ENCODE measurements at places on chromosomes 4 and X.

- DNase-seq, result no peak
These were observed 121.0 kb downstream of the SORCS2 start for GRCh38 chr4:7313347-7313811.

DNA sequence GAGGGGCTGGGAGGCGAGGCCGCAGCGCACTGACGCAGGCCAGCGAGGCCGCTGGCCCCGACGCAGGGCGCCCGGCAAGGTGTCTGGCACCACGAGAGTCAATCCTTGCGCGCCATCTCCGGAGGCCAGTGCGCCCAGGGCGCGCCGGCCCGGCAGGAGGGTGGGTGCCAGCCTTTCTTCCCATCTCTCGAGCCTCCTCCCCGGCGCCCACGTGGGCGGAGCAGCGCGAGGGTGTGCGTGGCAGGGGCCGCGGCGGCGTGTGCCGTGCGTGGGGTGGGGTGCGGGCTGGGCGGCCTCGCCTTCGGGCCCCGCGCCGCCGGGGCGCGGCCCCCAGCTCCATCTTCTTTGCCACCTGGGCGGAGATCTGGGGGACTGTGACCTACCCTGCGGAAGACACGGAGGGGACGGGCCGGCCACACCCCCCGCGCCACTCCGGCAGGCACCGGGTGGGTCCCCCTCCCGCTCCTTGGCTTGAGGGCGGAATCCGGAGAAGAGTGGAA is 877 bp downstream of the JAKMIP1 start:
- no peak for DNase-seq

DNA sequence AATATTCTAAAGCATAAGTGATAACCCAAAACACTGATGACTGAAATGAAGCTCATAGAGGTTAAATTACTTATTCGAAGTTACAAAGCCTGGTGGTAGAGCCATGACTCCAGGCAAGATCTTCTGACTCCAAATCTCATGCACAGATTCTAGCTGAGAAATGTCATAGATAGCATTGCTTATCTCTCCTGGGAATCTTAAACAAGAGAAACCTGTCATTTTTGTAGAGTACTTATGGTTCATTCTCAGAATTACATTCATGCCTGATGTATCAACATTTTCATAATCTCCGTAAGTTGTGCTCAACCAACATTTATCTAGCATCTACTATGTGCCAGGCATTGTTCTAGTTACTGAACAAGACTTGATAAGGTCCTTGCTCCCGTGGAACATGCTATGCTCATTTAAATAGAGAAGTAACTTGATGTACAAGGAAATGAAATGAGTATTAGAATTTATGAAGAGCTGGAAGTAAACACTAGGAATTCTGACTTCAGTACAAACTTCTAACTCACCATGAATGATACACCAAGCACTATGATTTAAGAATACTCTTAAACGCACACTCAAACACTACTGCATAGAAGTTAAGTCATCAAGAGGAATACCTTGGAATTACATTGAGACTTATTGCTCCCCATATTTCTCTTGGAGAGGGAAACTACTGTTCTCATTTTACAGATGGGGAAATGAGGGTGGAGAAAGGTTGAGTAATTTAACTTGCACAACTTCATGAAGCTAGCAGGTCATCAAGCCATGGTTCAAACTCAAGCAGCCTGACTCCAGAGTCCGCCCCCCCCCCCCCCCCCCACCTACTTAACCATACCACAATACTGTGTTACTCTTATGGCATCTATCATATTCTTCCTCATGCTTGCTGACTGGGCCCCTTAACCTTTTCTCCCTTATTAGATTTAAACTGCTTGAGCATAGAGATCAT is 45.4 kb downstream of the MBNL3 start:
- DNase-seq, result no peak

DNA sequence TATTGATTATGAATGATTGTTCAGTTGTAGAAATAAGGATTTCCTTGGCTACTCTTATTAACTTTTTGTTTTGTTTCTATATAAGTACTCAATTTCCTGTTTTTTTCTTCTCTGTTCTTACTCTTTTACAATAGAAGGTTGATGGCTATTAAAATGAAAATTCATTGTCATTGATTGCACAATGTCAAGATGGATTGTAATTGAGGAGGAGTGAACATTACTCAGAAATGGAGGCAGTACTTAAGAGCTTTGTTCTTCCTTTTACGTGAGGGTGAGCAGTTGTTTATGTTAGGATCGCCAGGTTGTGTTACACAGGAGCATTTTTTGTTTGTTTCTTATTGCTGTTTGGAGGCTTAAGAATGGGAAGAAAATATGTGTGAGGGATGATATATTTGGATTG is 2062.4 kb downstream of the ARAP2 start:
- peak; percentile 76 for DNase-seq

- DNase-seq, result no peak
These were observed 8.6 kb upstream of the CPLX1 start for GRCh38 chr4:834368-835147.

DNA sequence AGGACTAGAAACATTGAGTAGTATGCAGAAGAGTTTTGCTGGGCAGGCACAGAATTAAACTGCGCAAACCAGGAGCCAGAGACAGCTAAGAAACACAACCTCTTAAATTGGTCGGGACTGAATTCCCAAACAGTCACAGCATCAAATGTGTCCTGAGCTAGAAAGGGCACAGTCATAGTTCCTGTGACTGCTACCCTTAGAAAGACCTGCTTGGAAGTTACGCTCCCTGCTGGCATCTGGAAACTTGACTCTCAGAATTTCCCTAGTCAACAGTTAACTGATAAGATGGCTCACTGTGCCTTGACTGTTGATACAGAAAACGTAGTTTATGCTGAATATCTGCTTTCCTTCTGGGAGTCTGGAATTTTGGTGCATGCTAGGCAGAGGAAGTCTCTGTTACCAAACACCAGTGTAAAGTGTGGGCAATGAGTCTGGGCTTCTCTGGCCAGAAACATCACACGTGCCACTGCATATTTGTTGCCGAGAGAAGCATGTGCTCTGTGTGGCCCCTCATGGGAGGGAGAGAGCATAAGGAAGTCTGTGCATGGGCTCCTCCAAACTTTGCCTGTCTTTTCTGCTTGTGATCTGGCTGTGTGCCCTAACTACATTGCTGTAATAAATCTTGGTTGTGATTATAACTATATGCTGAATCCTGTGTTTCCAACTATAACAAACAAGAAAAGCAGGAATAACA is 11.6 kb upstream of the EOLA2 start:
- DNase-seq, result no peak

DNA sequence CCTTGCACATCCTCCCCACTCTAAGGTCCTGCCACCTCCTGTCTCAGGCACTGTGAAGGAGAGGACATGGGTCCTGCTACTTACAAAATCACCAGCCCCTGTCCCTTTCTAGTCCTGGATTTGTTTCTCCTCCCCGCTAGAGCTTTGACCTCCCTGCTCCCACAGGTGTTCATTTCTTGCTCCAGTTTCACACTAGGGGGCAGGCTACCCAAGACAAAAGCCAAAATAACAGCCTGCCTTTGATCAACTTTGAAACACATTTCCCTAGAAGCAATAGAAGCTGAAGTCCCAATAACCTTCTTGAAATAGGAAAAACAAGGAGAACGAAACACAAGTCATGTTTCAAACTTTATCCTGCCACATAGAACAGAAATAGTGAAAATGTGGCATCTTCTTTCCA is 164.4 kb downstream of the QDPR start:
- DNase-seq, result no peak

DNA sequence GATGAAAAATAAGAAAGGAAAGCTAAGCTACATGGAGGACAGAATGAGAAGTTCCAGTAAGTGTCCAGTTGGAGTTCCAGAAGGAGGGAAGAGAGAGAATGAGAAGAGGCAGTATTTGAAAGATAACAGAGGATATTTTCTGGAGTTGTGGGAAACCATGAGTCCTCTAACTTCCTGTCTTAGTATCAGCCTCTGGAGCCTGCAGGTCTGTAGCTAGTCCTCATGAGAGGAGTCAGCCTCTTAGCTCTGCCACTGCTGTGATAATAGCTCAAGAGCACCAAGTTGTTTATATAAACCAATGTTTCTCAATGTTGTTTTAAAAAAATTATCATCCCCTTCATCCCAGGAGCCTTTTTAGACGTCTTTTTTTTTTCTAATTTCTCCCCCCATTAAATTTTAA is 2.4 kb upstream of the PLAC1 start:
- peak; percentile 50 for DNase-seq

GRCh38 chr4:35700663-35701062 is 543.7 kb downstream of the ARAP2 start:
- DNase-seq, result no peak

- DNase-seq, result no peak
These were observed 126.9 kb upstream of the GIMD1 start for GRCh38 chr4:106495476-106495875.

GRCh38 chrX:72094894-72095293 is 36.8 kb downstream of the RTL5 start:
- no peak for DNase-seq

DNA sequence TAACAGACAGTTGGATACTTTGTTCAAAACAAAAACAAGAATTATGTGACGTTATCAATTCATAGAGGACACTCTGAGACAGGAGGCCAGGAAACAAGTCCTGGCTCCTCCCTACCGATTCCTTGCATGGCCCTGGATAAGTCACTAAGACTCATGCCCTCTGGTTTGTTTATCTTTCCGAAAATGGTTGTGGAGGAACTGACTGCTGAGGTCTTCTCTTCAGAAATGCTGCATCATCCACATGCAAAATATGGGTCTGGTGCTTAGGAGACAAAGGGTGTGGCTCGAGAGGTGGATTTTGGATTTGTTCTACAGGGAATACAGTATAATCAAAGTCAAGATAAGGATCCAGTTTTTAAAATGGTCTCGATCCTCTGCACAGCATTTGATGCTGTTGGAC is 130.9 kb downstream of the RELL1 start:
- DNase-seq, result no peak

- DNase-seq, result no peak
These were observed 11.8 kb downstream of the DGKQ start for GRCh38 chr4:961351-962230.

- no peak for DNase-seq
These were observed 310.5 kb downstream of the RAPGEF2 start for GRCh38 chr4:159413306-159413943.

DNA sequence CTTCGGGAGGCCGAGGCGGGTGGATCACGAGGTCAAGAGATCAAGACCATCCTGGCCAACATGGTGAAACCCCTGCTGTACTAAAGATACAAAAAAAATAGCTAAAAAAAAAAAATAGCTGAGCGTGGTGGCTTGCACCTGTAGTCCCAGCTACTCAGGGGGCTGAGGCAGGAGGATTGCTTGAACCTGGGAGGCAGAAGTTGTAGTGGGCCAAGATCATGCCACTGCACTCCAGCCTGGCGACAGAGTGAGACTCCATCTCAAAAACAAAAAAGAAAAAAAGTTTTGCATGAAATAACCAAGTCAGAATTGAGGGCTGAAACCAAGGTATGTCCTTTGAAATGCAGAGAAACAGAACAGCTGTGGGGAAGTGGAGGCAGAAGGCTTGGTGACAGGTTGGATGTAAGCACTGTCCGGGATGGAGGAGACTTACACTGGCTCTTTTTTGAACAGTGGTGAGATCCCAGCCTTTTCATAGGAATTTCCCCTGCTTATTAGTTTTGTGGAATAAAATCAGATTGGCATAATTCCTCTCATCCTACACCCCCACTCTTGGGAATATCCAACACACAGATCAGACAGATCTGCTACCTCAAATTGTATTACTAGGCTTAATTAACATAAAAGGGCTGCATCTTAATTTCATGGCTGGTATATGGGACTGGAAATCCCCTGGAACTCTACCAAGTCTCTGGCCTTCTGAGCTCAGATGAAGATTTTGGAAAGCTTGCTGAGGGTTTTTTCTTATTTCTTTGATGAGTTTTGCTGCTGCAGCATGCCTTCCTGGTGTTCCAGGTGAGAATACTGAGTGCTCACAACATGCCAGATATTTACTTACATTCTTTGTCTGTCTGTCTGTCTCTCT is 18.8 kb upstream of the C4orf36 start:
- DNase-seq, result no peak

- DNase-seq, result no peak
These were observed 22.7 kb downstream of the WDR19 start for GRCh38 chr4:39205000-39205399.

GRCh38 chr4:19205853-19206252 is 1045.9 kb upstream of the SLIT2 start:
- no peak for DNase-seq

DNA sequence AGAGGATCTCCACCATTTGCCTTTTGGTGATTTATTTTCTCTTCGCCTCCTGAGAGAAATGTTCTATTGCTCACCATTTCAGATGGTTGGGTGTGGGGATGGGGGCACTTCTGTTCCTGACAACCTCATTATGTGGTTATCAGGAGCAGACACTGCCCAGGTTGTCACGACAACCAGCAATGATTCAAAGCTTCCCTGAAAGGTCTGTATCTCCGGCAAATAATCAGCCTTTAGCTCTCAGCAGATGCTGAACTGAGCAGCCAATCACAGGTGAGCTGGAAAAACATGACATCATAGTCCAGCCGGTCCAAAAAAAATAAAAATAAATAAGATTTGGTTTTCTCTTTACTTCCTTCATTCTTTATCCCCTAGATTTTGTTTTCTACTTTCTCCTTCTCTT is 5.5 kb upstream of the PAK3 start:
- no peak for DNase-seq

DNA sequence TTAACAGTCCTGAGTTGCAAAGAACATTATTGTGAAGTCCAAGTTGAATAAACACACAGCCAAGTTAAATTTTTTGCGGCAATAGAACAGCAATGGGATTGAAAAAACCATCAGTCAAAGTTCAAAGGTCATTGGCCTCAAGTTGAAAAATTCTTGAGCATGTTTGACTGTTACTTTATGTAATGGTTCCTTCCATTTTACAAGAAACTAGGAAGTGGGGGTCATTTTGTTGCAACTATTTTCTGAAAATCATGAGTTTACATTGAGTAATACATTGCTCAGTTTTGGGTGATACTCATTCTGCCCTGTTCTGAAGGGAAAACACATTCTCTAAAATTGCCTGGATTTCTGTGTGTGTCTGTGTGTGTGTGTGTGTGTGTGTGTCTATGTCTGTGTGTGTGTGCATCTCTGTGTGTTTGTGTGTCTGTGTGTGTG is 5.2 kb upstream of the IRF2 start:
- no peak for DNase-seq

- DNase-seq, result peak; percentile 39
These were observed 108.0 kb downstream of the TMEM131L start for GRCh38 chr4:153573881-153574802.

DNA sequence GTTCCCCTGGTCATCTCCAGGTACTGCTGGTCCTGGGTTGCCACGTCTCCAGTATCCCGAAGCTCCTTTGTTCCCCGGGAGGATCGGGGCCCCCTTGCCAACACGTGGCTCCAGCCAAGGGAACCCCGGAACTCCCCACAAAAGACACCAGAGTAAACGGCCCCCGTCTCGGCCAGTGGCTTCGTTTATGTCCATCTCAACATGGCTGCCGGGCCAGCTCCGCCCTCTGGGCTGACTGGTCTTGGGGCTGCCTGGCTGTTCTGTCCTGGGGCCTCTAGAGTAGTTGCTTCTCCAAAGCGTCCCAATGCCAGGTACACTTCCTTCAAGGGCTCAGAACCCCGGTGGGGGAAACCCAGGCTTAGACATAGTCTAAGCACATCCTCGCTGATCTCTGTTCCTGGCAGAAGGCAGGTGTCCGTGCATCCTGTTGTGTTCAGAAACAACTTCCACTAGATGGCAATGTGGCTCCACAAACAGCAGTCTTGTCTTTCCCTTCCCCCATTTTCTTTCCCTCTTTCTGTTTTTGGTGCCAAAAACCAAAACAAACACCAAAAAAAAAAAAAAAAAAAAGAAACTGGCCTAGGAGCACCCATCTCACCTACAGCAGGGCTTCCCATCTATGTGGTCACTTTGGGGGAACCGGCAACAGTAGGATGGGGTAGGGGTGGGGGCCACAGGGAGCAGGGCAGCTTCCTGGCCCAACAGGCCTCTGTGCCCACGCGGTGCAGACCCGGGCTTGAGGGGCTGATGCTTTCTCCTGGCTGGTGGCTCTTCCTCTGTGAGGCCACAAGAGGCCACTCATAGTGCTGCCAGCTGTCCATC is 35.3 kb downstream of the NBDY start:
- no peak for DNase-seq

Measured in NCI-H226 (cell line).